ENCODE measurements at places on chromosomes 11 and 22.

- DNase-seq: no peak
Observed at GRCh38 chr11:68025047-68025446, 5.4 kb upstream of the NDUFS8 start.

DNA sequence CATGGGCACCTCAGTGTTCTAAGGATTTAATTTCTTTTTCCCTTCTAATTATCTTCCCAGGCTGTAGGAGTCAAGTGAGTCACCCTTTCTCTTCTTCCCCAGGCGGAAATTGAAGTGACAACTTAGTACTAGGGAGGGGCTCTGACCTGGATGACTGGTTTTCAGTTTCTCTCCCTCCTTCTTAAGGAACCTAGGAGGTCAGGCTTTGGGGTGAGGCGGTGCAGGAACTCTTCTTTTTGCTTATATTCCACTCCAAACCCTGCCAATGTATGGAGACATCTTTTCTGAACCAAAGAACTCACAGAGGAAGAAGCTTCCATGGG is 12.6 kb downstream of the ZDHHC5 start:
- no peak for DNase-seq

GRCh38 chr11:113603277-113604059 is 102.6 kb downstream of the TMPRSS5 start:
- no peak for DNase-seq

- no peak for DNase-seq
Observed at GRCh38 chr22:32644252-32645100, 157.0 kb upstream of the TIMP3 start.

- DNase-seq: no peak
Observed at GRCh38 chr11:3093281-3094191, 36.3 kb upstream of the CARS1 start.

DNA sequence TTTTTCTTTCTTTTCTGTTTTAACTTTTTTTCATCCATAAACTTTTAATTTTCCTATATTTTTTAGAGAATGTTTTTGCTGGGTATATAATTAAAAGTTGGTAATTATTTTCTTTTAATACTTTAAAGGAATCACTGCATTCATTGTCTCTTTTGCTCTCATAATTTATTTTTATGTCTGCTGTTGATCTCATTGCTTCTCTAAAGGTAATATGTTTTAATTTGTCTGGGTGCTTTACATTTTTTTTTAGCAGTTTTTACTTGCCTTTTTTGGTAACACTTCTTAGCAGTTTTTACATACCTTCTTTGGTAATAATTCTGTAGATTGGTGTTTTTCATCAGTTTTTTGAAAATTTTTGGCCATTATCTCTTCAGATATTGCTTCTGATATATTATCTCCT is 89.4 kb upstream of the BMAL1 start:
- DNase-seq: no peak

DNA sequence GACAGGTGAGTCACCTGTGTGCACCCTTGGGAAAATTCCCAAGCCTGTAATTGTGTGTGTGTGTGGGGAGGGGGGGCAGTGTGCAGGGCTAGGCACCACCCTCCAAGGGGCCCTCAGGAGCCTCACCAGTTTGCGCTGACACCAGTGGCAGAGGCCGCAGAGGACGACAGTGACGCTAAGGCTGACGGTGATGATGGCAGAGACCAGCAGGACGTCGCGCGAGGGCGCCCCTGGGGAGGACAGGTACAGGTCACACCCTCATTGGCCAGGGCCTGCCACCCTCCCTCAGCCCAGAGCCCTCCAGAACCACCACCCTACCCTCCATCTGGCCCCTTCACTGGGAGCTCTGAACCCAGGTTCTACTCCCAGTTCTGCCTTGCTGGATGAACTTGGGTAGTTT is 24.9 kb downstream of the SYT7 start:
- DNase-seq: no peak

DNA sequence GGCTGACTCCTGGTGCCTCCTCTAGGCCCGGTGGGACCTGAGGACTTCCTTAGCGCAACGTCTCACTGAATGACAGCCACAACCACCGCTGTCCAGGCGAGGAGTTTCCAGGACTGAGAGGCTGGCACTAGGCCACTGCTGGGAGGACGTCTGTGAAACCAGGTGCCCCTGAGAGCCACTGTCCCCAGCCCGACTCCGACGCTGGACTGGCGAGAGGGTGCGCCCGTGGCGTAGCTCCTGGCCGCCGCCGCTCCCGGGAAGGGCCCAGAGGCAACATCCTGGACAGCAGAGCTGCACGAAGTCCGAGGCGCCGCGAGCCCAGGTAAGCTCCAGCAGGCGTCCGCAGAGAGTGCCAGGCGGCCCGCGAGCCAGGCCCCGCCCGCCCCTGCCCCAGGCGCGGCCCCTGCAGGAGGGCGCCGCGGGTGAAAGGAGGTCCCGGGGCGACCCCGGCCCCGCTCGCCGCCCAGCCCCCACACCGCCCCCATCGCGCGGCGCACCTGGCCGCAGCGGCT is 525 bp downstream of the DGCR2 start:
- no peak for DNase-seq

DNA sequence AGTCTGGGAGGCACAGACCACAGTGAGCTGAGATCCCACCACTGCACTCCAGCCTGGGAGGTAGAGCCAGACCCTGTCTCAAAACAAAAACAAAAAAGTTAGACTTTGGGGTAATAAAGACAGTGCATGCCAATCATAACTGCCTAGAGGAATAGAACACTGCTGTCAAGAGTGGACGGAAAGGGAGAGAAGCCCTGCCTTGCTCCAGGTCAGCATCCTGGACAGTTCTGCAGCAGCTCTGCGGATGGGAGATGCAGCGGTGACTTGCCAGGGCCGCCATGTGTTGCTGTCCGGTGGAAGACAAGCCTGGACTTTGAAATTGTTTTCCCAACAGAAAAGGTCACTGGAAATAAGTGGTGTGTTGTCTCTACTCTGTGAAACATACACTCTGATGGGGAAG is 618.2 kb downstream of the TBC1D22A start:
- DNase-seq: no peak

- no peak for DNase-seq
Observed at GRCh38 chr11:65401073-65401802, 14.8 kb downstream of the FRMD8 start.

DNA sequence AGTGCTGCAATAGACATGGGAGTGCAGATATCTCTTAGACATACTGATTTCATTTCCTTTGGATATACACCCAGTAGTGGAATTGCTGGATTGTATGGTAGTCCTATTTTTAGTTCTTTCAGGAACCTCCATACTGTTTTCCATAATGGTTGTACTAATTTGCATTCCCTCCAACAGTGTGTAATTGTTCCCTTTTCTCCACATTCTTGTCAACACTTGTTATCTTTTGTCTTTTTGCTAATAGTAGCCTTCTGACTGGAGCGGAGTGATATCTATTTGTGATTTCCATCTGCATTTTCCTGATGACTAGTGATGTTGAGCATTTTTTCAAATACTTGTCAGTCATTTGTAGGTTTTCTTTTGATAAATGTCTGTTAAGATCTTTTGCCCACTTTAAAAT is 128.9 kb downstream of the CTNND1 start:
- DNase-seq: no peak

DNA sequence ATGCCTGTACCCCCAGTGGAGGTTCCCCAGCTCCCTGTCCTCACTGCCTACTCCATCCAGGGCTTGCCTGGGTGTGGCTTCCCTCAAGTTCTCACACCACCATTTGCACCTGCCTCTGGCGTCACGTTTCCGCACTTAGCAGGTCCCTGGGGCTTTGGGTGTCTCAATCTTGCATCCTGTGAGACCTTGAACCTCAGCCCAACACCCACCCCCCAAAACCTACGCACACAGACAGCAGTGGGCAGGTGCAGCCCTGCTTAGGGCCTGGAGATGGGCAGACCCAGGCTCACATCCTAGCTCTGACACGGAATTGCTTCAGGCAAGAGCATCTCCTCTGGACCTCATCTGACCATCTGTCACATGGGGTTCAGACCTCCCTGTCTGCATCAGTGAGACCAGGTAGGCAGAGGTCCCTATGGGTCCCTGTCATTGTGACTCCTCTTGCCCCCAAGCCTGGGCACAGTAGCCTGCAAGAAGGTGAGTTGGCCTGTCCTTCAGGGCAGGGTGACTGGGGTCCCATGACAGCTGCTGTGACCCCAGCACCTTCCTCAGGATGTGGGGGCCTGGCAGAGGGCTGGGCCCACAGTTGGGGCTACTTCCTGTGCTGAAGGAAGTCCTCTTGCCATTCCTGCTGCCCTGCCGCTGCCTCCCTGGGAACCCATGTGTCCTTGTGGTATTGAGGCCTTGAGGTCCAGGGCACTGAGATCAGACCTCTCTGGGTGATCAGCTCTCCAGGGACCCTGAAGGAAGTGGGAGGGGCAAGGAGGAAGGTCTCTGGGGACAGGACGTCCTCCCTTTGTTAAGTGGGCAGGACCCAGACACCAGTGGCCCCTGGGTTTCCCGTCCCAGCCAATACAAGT is 2.0 kb downstream of the SIPA1 start:
- DNase-seq: peak; percentile 42

Measured in AML-193 (cell line).